CD8-positive, alpha-beta memory T cell (primary cell): ENCODE measurements at places on chromosomes 11 and 22.

- H3K4me3 ChIP-seq: no peak overlapping the region
- no peaks in the 10 kb centered on the region for H3K36me3 ChIP-seq
- H3K4me1 ChIP-seq: no peaks in the 10 kb centered on the region
- no peak for DNase-seq
- no peak overlapping the region for H3K27ac ChIP-seq
Measured at GRCh38 chr22:28918550-28919271, 35.3 kb downstream of the ZNRF3 start.

- no peak for DNase-seq
- H3K36me3 ChIP-seq: no peaks in the 10 kb centered on the region
Measured at GRCh38 chr11:12762696-12763324, 88.6 kb downstream of the TEAD1 start.

DNA sequence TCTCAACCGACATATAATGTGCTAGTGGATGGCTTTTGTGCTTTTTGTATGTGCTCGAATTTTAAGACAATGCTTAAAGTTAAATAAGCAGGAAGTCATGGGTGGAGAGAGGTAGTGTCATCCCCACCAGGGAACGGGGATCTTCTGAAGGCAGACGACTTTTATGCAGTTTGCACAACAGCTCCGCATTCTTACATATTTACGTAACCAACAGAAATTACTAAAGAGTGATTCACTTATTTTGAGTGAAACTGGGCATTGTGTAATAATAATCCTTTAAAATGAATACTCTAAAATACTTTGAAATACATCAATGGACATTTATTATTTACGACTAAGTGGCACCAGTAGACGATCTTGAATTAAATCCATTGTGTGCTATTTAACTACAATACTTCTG, 305.1 kb downstream of the CNTN5 start:
- H3K27me3 ChIP-seq: no peaks in the 10 kb centered on the region
- H3K27ac ChIP-seq: no peak overlapping the region
- H3K36me3 ChIP-seq: no peaks in the 10 kb centered on the region
- DNase-seq: no peak
- H3K4me3 ChIP-seq: no peak overlapping the region
- no peaks in the 10 kb centered on the region for H3K4me1 ChIP-seq

DNA sequence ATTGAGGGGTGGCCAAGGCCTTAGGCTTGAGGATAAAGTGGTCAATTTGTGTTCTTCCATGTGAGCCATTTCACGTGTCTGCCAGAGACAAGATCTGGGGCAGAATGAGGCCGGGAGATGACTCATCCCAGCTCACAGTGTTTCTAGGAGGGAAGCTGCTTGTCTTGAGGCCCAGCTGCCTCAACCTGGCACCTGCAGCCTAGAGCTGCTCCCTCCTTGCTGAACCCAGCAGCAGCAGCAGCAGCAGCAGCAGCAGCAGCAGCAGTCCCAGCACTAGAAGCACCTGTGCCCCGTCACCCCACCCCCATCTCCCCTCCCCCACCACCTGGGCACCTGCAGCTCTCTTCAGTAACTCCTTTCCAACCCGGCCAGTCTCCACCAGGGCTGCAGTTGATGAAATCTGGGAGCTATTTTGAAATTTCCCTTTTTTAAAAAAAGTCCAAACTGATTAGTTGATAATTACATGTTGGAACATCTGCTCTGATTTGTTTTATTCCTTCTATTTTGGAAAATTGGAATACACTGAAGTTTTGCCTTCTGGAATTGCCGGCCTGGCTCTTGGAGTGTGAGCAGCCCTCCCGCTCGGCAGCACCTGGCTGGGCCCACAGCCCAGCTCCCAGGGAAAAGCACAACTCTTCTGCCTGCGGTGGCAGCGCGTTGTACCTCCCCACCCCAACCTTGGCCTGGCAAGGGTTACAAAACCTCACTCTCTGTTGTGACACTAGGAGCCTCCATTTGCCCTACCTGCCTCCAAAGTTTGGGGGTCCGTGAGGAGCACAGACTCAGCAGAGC, 143.5 kb downstream of the NXPE2 start:
- no peaks in the 10 kb centered on the region for H3K36me3 ChIP-seq
- no peak overlapping the region for H3K27ac ChIP-seq
- H3K4me3 ChIP-seq: no peak overlapping the region
- no peaks in the 10 kb centered on the region for H3K4me1 ChIP-seq
- no peaks in the 10 kb centered on the region for H3K27me3 ChIP-seq

GRCh38 chr11:28146123-28146751, 38.0 kb downstream of the METTL15 start:
- no peaks in the 10 kb centered on the region for H3K36me3 ChIP-seq
- H3K27ac ChIP-seq: no peak overlapping the region
- H3K4me3 ChIP-seq: no peak overlapping the region
- H3K27me3 ChIP-seq: no peaks in the 10 kb centered on the region

DNA sequence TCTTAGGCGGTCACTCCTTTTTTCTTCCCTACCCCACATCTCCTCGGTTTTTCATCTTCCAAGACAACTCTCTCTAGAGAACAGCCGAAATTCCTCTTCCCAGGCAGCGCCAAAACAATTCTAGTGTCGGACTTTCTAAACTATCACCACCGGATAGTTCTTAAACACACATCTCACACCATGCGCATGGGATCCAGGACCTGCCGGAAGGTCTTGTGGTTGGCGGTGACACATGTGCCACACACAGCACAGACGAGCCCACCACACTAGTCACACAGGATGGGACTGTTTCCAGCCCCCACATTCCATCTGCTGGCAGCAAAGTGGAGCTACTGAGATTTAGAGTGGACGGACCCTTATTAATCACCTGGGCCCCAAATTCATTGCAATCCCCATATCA, 614.9 kb upstream of the CADM1 start:
- no peak overlapping the region for H3K27ac ChIP-seq
- DNase-seq: no peak
- H3K27me3 ChIP-seq: no peaks in the 10 kb centered on the region
- no peaks in the 10 kb centered on the region for H3K4me1 ChIP-seq

GRCh38 chr22:27747396-27748221, 53.9 kb downstream of the MN1 start:
- DNase-seq: no peak
- no peak overlapping the region for H3K27ac ChIP-seq
- no peaks in the 10 kb centered on the region for H3K27me3 ChIP-seq
- no peaks in the 10 kb centered on the region for H3K4me1 ChIP-seq
- no peaks in the 10 kb centered on the region for H3K36me3 ChIP-seq

DNA sequence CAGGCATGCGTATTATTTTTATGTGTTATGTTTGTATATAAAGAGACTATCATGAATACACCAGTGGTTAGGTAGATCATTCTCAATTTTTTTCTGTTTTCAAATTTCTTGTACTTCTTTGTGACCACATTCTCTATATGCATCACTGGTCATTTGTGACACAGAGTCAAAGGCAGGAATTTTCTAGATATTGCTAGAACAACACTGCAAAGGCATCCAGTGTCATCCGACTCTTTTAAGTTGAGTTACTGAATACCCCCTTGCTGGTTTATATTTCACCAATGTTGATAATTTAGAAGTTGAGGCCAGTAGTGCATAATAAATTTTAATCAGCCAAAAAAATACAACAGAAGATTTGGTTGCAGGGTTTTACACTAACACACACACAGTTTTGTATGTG, 351.8 kb downstream of the CASP12 start:
- H3K4me3 ChIP-seq: no peak overlapping the region
- DNase-seq: no peak
- no peaks in the 10 kb centered on the region for H3K27me3 ChIP-seq
- H3K27ac ChIP-seq: no peak overlapping the region
